ENCODE measurements at places on chromosomes 11 and 22.

DNA sequence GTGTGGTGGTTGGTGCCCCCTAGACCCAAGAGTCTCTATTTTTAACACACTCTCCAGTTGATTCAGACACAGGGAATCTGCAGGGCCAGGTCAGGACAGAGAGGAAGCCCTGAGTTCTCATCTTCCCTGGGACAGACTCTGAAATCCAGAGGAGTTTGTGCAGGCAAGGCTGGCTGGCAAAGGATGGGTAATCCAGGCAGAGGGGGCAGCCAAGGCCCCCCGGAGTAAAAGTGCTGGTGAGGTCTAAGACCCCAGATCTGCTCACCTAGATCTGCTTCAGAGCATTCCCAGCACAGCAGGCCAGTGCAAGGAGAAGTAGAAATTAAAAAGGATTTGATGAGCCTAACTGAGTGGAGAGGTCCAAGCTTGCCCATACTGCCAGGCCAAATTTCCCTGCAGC lies 40.6 kb upstream of the MN1 start:
- DNase-seq = no peak

GRCh38 chr11:74492084-74492483 lies 1.4 kb downstream of the LIPT2 start:
- no peak for DNase-seq

DNA sequence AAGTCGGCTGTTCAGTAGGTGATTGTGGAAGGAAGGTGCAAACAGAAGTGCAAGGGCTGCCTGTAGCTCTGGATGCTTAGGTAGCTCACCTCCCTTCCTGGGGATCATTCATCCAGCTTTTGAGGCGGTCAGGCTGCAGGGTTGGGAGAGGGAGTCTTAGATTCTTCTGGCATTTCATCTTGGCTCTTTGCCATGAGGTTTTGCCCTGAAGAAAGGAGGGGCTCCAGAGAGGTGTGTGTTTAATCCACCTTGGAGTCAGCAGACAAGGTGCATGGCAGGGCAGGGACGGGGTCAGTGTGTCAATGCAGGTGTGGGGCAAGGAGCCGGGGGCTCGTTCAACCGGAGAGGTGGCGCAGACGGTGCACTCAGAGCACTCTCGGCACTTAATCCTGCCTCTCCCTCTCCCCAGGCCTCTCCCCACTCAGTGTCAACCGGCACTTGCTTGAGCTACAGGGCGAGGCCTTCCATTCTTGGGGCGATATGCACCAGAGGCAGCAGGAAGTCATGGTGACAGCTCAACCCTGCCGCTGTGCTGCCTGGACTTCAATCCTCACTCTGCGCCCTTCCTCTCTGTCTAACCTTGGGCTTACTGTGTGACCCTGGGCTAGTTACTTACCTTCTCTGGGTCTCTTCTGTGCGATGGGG lies 7.2 kb downstream of the ADAMTS15 start:
- no peak for DNase-seq

- no peak for DNase-seq
Observed at GRCh38 chr11:73564903-73565302, 33.0 kb downstream of the FAM168A start.

DNA sequence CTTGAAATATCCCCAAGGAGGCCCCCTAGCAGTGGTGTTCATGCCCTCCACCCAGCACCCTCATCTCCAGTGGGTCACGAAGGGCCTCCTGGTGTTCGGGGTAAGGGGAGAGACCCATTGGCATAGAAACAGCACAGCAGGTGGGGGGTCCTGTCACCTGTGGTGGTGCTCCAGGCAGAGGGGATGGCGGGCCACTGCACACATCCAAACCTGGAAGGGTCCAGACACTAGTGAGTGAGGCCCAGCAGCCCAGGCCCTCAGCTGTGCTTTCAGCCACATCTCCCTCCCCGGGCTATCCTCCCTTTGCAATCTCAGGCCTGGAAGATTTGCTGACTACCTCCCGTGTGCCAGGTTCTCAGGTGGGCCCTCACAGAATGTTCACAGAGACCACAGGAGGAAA lies 59.4 kb upstream of the LYVE1 start:
- DNase-seq = no peak

GRCh38 chr11:133819746-133820315 lies 25.5 kb downstream of the SPATA19 start:
- no peak for DNase-seq

GRCh38 chr22:43310798-43311197 lies 32.4 kb downstream of the SCUBE1 start:
- DNase-seq = no peak

GRCh38 chr11:69828971-69829344 lies 9.7 kb upstream of the FGF3 start:
- no peak for DNase-seq

DNA sequence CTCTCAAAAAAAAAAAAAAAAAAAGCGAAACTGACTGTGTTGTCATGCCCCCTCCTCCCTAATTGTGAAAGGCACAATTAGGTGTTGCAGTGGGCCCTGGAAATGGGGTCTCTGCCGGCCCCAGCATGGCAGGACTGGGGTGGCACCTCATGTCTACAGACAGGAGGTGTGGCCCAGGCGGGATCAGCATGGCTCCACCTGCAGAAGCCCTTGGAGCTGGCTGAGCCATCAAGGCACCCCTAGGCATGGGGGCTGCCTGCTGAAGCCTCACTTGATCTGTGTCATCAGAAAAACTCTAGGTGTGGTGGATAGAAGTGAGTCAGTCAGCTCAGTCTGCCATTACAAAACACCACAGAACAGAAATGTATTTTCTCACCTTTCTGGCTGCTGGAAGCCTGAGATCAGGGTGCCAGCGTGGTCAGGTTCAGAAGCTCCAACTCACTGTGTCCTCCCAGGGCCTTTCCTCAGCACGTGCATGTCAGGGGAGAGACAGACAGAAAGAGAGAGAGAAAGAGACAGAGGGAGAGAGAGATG lies 10.1 kb upstream of the B4GALNT4 start:
- peak; percentile 38 for DNase-seq

GRCh38 chr22:24367841-24368240 lies 59.6 kb upstream of the ADORA2A start:
- no peak for DNase-seq

DNA sequence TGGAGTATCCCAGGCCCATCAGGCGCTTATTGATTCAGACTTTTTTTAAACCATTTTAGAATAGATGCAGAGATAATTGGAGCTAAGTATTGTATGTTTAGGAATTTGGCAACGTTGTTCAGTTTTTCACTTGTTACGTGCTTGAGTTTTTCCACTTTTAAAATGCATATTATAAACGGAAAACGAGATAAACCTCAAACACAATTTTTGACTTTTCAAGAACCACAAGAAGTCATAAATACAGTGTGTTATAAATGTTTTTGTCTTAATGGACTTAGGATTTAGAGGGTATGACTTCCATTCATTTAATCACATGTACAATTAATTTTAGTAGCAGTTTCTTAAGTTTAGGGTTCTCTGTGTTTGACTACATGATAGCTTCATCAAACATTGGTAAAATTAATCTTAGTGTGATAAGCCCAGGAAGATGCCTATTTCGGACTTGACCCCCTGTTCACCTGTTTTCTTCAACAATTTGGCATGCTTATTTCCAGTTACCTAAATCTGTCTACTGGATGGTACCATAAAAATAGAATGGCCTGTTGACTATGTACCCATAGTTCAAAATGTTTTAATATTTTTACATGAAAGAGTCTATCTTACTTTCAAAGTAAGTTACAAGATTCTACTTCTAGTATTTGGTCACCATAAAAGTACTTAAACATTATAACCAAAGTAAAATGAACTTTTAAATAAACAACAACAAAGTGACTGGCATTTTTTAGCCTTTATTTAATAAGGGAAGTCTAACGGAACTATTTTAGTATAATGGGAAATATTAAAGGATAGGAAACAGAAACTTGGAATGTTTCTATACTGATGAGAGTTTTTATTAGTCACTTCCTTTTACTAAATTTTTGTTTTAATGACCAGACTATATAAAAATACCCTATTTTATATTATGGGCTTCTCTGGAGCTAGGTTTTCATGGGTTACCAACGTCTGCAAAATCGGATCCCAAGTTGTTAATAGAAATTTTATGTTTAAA lies 1.4 kb downstream of the ZC3H12C start:
- DNase-seq = no peak

GRCh38 chr11:35347921-35348331 lies 71.4 kb downstream of the SLC1A2 start:
- no peak for DNase-seq

DNA sequence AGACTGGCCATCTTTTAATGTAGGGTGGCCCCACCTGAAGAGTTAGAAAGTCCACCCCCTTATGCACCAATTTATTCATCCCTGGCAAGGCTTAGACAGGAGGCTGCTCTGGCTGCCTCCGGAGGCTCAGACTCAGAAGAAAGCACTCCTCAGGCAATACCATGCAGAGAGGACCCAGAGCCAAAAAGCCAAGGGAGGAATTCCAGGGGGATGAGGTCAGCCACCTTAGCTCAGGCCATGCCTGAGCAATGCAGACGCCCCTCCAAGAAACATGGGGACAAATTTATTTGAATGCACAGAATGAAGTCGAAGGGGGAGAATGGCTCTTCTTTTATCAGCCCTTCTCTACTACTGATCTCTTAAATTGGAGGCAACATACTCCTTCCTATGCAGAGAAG lies 39.7 kb upstream of the GLYAT start:
- DNase-seq = no peak

- DNase-seq = no peak
Observed at GRCh38 chr22:27139935-27140511, 482.6 kb downstream of the MIAT start.

DNA sequence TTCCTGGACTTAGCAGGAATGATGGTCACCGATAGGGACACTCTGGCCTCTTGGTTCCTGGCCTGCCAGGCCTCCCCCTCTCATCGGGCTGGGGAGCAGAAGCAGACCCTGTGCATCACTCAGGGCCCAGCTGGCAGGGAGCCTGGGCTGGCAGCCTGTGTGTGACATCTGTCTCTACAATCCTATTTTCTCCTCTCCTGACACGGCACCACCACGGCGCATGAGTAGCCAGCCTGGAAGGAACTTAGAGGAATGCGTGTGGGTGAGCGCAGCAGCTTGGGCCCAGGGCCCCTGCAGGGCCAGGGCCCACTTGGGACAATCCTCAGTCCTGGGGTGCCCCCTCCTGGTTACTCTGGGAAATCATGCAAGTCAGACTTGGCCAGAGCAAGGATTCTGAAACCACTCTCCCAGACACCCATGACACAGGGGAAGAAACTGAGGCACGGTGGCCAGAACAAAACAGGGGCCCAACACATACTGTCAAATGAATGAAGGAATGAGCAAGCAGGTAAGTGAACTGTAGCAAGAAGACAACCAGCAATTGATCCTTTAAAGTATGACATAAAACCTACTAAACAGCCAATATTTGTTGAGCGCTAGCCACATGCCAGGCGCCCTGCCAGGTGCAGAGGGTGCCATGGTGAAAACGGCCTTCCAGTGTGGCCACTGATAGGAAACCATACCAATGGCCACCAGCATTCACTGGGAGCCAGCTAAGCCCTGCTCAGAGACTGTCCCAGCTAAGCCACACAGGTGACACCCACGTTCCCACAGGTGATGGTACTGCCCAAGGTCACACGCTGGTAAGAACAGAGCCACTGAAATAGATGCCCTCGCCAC lies 13.3 kb downstream of the RSPH14 start:
- peak; percentile 71 for DNase-seq

GRCh38 chr22:40920526-40920925 lies 30.7 kb upstream of the RBX1 start:
- DNase-seq = no peak

DNA sequence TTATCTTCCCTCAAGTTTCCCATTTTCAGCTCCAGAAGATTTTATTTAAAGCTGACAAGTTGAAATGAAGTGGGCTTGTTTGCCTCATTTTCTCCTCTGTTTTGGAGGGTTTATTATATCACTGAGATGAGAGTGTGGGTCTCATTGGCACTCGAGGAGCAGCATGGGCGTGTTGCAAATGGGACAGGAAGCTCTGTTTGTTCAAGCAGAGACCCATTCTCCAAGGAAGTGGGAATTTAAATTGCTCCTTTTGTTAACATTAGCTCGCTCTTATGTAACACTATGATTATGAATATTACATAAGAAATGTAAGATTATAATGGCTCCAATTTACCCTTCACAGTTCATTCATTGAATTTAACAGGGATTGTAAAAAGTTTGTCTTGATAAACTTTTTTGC lies 317.7 kb upstream of the CTSC start:
- DNase-seq = no peak

GRCh38 chr22:50702261-50702671 lies 29.6 kb downstream of the SHANK3 start:
- DNase-seq = no peak

DNA sequence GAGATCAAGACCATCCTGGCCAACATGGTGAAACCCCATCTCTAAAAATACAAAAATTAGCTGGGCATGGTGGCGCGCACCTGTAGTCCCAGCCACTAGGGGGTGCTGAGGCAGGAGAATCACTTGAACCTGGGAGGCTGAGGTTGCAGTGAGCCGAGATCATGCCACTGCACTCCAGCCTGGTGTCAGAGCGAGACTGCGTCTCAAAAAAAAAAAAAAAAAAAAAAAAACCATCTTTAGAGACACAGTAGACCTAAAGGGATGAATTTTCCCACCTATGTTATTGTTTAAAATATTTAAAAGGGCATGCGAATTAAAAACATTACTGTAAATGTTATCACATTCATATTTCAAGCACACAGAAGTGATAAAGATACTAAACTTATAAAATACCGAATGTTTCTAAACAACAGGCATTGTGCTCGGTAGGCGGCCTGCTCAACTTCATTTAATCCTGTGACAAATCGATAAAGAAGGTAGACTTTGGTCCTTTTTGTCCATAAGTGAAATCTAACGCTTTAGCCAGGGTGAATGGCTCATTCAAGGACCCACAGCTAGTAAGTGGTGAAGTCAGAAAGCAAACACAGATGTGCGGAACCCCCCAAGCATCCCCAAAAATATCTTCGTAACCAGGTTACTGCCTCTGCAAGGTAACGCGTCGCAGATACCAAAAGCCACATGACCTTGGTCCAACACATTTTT lies 16.1 kb downstream of the NCAPD3 start:
- peak; percentile 61 for DNase-seq

DNA sequence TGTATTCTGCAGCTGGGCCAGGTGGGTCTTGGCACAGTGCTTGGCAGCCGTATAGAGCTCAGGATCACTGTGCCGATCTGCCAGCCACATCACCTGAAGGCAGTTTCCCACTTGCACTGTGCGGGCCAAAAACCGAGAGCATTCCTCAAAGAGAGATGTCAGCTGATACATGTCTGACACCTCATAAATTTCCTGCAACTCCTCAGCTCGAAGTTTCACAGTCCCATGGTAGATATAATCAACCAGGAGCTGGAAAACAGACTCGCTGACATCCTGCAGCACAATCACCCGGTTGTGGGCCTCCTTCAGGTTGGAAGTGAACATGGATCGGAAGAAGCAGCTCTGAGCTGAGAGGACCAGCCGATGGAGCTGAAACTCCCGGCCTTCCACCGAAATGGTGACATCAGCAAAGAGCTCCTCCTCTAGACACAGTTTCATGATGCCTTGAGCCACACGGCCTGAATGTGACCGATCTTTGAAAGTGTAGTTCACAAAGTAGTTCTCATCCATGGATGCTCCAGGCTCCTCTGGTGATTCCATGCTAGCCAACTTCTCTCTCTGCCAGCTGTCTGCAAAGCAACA lies 1.2 kb downstream of the KBTBD4 start:
- DNase-seq = no peak

GRCh38 chr11:44860346-44860745 lies 90.3 kb downstream of the TP53I11 start:
- DNase-seq = no peak

Data from stimulated activated CD4-positive, alpha-beta T cell treated with anti-CD3 and anti-CD28 coated beads, Interleukin-4, amount 100 ng/mL, for 1 hour (primary cell).